ENCODE measurements at places on chromosomes 4 and X.

DNA sequence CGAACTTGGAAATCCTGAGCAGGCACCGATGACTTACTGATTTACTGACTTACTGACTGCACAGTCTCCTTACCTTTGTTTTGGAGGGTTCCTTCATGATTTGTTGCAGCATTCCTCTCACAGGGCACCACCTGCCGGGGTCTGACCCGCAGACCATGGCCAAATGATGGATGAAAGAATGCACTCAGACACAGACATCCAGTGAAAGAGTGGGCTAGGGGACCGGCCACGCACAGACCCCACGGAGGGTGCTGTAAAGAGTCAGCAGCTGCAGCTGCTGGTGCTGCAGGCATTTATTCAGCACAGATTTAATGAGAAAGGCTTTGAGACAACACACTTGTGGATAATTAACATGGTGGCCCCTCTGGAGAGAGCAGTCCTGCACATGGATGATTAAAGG, 3.4 kb downstream of the MAGEB5 start:
- DNase-seq = no peak

DNA sequence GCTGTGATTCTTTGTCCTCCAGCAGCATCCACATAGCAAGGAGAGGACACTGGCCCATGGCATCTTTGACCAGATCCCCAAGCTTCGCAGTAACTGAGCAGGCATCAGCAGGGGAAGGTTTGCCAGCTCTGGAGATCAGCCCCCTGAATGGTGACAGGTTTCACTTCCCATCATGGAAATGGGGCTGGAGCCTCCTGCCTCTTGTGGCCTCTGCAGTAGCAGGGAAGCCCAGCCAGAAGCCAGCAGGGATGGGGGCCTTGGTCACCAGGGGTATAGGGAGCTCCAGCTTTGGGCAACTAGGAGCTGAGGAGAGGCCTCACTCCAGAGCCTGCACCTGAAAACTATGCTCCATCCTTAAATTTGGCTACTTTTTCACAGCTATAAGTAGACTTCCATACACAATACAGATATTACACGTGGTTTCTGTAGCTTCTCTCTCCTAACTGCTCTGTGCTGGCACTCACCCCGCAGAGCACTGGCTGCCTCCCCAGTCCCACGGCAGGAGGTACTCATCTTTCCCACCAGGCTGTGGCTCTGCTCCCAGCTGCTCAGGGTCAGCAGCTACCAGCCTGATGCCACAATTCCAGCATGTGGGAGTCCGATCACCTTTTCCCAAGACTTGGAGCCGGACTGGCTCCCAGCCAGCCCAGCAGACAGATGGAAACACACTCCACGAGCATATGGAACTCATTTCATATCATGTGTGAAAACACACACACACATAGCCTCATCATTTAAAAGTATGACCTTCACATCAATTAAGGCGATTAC, 2.8 kb downstream of the TMEM271 start:
- DNase-seq = no peak

- DNase-seq = no peak
Observed at GRCh38 chrX:439241-439640, 52.5 kb upstream of the PPP2R3B start.

GRCh38 chr4:146485968-146486367, 35.8 kb downstream of the SLC10A7 start:
- DNase-seq = peak; percentile 42

- DNase-seq = no peak
Observed at GRCh38 chr4:76596713-76597112, 161.7 kb downstream of the SHROOM3 start.

DNA sequence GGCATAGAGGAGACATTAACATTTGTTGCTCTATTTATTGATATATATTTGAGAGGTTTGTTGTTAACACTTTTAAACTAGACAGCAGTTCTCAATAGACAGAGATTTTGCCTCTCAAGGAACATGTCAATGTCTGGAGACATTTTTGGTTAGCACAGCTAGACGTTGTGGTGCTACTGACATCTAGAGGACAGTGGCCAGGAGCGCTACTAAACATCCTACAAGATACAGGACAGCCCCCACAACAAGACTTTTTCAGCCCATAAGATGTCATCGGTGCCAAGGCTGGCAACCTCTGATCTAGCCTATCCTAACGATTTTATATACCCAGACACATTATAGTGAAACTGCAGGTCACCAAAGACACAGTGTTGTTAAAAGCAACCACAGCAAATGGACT, 18.4 kb upstream of the CTSO start:
- DNase-seq = no peak

DNA sequence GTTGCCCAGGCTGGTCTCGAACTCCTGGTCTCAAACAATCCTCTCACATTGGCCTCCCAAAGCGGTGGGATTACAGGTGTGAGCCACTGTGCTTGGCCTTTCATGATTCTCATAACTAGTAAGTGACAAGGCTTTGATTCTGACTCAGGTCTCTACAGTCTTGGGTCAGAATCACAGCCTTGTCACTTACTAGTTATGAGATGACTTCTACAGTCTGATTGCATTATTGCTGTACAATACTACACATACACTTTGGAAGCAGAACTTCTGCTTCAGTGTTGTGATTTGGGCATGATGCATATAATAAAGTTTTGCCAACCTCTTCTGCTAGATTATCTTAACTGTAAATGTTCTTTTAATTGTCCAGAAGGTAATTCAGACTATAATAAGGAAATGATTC, 123.3 kb downstream of the KDM6A start:
- peak; percentile 67 for DNase-seq

DNA sequence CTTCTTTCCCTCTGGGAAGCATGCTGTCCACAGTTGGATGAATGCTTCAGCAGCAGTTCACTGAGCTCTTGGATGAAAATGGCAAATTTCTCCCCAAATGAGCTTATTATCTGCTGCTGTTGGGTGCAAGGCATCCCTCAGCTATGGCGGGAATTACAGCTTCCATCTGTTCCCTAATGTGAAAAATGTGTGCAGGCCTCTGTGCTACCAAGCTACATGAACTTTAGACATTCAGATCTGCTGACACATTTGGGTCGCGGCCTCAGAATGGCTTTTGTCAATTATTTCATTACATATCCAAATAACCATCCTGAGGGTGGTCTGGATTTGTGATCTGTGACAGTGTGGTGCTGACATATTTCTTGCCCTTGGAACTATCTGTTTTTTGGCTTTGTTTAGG, 119.5 kb upstream of the SCML1 start:
- DNase-seq = no peak

DNA sequence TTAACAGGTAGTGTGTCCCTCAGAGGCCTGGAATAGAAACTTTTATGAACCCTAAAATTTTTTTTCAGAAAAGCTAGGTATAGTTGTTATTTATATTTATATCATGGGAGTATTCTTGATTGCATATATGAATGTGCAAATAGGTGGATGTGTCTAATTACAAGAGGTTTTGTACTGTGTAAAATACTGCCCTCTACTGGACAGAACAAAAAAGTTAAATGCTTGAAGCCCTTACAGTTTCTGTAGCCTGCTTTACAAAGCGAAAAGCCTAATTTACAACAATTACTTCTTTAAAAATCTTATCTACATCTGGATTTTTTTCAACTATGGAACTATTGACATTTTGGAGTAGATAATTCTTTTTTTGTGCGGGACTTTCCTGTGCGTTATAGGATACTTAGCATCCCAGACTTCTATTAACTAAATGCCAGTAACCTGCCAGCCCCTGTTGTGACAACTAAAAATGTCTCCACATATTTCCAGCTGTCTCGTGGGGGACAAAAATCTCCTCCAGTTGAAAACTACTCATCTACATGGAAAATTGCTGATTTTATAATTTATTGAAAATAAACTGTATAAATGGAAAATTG, 35.1 kb downstream of the ENPEP start:
- DNase-seq = peak; percentile 57

DNA sequence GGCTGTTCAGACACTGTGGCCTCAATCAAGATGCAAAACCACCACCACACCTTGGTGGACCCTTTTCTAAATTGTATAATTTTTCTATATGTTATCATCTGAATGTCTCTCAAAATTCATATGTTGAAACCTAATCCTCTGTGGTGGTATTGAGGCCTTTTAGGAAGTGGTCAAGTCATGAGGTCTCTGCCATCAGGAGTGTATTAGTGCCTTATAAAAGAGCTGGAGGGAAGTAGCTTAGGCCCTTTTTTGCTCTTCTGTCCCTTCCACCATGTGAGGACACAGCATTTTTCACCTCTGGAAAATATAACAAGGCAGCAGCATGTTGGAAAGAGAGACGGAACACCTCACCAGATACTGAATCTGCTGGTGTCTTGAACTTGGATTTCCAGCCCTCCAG, 30.5 kb upstream of the DKK2 start:
- no peak for DNase-seq

- no peak for DNase-seq
Observed at GRCh38 chrX:77446908-77447652, at the start of gene FGF16. Gene FGF16, plus strand, starts transcription at chrX:77447389. Its CDS starts 286 bp downstream, at chrX:77447675.

DNA sequence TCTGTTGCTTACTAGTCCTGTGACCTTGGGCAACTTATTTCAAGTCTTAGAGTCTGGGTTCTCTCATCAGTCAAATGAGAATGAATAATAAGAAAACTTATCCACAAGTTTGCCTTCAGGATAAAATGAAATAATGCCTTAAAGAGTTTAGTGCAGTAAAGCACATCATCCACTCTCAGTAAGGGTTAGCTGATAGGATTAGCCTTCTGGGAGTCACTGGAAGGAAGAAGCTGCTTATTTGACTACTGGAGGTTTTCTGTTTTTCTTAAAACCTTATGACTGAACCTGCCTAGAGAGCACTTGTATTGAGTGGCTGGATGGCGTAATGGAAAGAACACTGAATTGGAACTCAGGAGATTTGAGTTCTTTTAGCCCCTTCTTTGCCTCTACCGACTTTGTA, 1.8 kb downstream of the RNF128 start:
- DNase-seq = no peak

- no peak for DNase-seq
Observed at GRCh38 chrX:69046996-69047490, 118.2 kb downstream of the PJA1 start.

GRCh38 chrX:120559804-120560203, 958 bp downstream of the CUL4B start:
- peak; percentile 4 for DNase-seq

DNA sequence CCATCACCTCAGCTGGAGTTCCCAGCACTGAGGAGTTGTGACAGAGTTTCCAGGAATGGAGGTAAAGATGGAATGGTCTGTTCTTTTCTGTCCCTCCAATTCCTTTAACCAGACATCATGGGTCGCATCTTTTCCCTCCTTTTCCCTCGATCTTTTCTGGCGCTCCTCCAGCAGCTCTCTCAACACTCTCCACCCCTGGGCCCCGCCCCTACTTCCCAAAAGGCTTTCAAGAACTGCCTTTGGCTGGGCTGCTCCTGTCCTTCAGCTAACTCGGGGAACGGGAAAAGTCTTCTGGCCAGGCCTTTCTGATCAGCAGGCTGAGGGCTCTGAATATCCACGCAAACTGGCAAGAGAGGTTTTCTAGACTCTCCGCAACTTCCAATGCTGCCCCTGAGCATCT, 34.0 kb downstream of the UTP14A start:
- no peak for DNase-seq

- no peak for DNase-seq
Observed at GRCh38 chr4:82623121-82623683, 61.4 kb upstream of the TMEM150C start.

DNA sequence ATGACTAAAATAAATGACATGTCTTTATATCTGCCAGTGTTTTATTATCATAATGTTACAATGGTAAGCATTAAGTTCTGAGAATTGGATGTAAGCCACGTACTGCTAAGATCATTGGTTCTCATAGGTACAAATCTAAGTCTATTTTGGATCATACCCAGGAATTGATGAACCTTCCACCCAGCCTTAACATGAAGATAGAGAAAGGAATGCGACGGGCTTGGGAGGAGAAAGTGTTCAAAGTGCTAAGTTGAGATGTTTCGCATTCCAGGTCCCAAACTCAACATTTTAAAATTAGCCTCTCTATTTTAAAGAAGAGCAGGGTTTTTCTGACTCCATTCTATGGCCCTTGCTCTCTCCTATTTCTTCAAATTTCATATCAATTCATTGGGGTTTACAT, 54.9 kb upstream of the FRAS1 start:
- DNase-seq = no peak

- no peak for DNase-seq
Observed at GRCh38 chr4:159137176-159137575, 34.3 kb downstream of the RAPGEF2 start.

- no peak for DNase-seq
Observed at GRCh38 chr4:56409511-56410090, 22.3 kb upstream of the AASDH start.

DNA sequence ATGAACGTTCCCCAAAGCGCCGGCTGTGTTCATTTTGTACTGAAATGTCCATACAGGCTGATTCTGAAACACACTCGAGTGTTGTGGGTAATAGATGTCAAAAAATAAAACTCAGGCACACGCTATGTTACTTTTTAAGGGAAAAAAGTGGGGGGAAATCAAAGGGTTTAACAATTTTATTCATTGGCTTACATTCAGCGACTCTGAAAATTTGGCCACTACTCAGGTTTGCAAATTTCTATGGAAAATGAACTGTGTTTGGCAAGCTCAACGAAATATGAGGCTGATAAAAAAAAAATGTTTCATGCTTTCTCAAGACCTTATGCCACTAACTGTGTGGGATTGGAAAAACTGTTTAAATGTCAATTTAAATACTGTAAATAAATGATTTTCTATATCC, 18.5 kb downstream of the AMELX start:
- DNase-seq = no peak

- DNase-seq = no peak
Observed at GRCh38 chrX:46653482-46653881, 79.9 kb downstream of the CHST7 start.

GRCh38 chr4:172521248-172521647, 647.4 kb upstream of the GALNT7 start:
- no peak for DNase-seq

DNA sequence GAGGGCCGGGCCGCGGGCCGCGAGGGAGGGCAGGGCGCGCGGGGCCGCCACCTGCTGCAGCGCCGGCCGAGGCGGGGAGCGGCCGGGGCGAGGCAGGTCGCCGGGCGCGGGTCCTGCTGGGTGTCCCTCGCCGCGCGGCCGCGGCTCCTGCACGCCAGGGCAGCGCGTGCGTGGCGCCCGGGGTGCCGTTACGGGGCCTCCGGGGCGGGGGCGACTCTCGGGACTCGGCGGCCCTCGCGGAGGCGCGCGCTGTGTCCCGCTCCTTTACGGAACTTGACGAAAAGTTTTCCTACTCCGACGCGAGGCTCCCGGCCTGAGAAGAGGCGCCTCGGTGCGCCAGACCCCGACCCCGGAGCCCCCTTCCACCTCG, 329 bp downstream of the TBC1D14 start:
- peak; percentile 31 for DNase-seq

- no peak for DNase-seq
Observed at GRCh38 chrX:19360903-19361302, 17.2 kb downstream of the PDHA1 start.

- DNase-seq = no peak
Observed at GRCh38 chr4:8761824-8762205, 109.8 kb downstream of the HMX1 start.
